ENCODE measurements at places on chromosomes 4 and X.

GRCh38 chrX:10726647-10727046, 106.3 kb upstream of the MID1 start:
- no peak for DNase-seq

DNA sequence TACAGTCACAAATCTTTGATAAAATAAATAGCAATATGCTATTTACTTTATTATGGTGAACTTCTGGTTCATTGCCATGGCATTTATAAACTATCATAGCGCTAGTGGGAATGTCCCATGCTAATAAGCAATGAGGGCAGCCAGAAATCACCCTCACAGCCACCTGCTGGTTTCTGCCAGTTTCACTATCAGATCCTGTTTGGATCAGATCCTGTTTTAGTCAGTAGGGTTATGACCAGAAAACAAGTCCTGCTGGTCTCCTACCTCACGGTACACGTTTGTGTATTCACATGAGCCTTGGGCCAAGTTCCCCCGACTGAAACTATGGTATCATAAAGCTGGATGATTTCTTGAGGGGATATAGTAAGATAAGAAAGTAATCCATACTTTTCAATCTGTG, 17.7 kb downstream of the FOXR2 start:
- no peak for DNase-seq

DNA sequence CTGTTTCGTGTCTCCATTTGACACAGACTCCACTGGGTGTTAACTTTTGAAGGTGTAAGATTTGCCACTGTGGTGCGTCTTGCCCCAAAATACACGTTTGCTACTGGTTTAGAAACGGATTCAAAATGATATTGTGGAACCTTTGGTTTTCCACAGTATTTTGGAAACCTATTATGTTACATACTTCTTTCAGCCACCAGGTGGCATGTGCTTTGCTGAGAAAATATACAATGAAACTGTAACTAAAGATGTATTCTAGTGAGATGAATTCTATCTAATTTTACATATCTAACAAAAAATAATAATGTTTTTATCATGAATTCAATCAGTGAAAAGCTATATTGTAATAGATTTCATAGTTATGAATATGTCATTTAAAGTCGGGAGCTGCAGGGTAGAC, 28.4 kb upstream of the SLITRK4 start:
- DNase-seq: no peak

- no peak for DNase-seq
Measured at GRCh38 chr4:124980276-124980752, 267.8 kb upstream of the ANKRD50 start.

DNA sequence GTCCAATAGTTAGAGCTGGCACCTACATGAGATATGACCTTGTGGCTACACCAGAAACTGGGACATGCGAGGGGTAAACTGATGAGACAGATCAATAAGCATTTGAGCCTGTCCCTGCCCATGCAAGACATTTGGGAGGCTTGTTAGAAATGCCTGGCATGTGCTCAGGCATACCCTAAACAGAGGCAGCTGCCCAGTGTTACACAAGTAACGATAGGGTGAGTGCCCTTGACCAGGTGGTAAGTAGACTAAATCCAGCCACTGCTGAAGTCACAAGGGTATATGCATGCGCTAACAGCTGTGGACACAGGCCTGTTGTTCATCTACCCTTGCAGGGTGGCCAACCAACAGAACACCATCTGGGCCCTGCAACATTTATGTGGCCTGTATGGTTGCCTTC, 56.1 kb upstream of the CCDC149 start:
- DNase-seq: no peak

- no peak for DNase-seq
Measured at GRCh38 chr4:17690898-17691297, 76.5 kb downstream of the MED28 start.

- DNase-seq: no peak
Measured at GRCh38 chr4:130296448-130296847, 1200.5 kb downstream of the C4orf33 start.

DNA sequence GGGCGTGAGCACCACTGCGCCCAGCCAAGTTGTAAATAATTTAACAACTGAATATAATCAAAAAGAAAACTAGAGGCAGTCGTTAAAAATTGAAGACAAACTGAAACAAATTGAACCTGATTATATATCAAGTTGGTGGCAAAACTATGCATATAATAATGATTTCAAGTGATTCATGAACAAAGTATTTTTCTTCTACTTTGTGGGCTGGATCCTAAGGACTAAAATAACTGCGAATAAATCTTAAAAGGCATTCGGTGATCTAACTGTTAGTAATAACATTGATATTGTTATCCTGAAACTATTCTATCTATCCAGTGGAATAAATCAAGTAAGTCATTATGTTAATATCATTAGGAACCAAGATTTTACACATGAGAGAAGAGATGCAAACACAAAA, 21.2 kb upstream of the USP9X start:
- DNase-seq: no peak

DNA sequence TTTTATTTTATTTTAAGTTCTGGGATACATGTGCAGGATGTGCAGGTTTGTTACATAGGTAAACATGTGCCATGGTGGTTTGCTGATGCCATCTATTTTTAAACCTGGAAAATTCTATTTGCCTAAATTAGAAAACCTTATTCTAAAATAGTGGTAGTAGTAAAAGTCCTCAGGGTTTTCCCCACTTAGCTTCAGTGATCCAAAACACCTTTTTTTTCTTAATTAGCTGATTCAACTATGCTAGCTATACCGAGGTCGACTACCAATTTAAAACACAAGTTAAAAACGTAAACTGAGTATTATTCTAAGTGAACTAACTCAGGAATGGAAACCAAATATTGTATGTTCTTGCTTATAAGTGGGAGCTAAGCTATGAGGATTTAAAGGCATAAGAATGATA, 70.0 kb upstream of the IL13RA1 start:
- no peak for DNase-seq

DNA sequence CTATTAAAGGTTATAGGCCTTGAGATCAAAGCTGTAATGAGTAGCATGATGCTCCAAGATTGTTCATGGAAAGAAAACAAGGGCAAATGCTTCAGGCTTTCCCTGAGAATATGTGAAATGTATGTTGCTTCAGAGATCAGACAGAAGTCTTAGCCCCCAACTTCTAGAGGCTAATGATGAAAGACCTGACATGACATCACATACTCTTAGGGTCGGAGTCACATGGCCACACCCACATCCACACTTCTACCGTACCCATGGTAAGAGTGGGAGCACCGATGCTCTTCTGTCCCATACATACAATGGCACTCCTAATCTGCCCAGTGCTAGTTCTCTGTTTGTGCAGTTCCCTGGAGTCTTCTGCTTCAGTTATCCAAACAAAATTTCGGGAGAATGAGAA, 111.9 kb upstream of the ACSL4 start:
- DNase-seq: no peak

DNA sequence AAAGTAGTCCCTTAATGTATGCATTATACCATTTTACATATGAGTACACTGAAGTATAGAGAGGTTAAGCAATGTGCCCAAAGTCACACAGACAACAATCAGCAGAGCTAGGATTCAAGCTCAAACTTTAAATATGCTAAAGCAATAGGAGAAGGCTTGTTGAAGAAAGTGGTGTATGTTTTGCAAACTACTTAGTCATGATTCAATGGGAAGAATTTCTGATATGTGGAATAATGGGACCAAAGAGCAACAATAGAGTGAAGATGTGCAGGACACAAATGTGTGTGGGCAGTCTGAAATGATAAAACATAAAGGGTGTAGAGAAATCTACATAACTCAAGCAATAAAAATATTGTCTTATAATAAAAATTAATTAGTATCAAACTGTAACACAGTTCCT, 109.0 kb upstream of the ARSJ start:
- DNase-seq: no peak

DNA sequence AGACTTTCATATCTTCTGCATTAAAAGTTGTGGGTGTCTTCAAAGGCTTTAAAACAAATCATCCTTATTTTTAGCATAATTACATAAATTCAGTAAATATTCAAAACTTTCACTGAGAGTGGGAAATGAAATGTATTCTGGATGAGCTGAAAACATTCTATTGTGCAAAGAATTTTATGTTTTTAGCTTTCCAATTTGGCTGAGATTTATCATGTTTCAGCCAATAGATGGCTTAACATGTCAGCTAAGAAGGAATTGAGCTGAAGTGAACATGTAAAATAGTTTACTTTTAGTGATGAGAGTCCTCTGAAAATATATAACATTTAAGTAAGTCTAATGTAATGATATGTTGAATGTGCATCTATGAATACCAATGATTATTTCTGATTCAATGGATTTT, 213.5 kb upstream of the GIMD1 start:
- no peak for DNase-seq

DNA sequence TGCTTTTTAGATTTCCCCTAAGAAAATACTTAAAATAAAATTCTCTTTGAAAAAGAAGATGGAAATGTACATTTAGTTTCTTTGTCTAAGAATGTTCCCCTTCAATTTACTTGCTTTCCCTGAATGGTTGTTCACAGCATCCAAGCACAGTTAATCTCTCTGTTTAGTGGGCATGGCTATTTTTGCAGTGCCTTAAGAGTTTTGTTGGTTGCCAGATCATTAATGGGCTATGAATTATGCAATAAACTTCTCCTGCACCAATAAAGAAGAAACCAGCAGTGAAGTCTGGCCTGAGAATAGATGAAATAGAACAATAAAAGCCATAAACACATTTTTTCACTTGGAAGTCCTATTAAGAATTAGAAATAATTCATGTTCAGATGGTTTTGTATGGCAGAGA, 980.4 kb upstream of the IGFBP7 start:
- DNase-seq: no peak

- DNase-seq: no peak
Measured at GRCh38 chr4:66275411-66276038, 605.2 kb upstream of the EPHA5 start.

GRCh38 chr4:53012738-53013137, 150.6 kb downstream of the RASL11B start:
- DNase-seq: no peak

GRCh38 chr4:185600801-185601434, 65.6 kb upstream of the PDLIM3 start:
- no peak for DNase-seq

GRCh38 chrX:13279279-13280018, 40.4 kb downstream of the ATXN3L start:
- DNase-seq: no peak

DNA sequence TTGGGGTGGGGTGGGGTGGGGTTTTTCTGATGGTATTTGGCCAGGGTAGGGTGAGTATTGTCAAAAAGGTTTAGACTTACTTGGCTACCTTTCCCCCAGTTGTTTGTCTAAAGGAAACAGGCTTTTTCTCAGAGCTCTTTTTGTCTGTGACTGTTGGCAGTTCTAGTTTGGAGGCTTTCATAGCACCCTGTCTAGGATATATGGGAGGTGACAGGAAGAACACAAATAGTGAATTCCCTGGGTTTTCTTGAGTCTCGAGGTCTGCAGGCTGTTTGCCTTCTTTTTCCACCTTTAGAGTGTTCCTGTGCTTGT, 13.5 kb downstream of the RPS6KA3 start:
- DNase-seq: no peak

- no peak for DNase-seq
Measured at GRCh38 chr4:170979736-170980135, 833.5 kb upstream of the GALNTL6 start.

GRCh38 chr4:2489081-2489805, 20.3 kb downstream of the RNF4 start:
- DNase-seq: no peak

- no peak for DNase-seq
Measured at GRCh38 chr4:150327262-150327780, 249.1 kb downstream of the DCLK2 start.

- DNase-seq: no peak
Measured at GRCh38 chr4:35124106-35124505, 1120.2 kb downstream of the ARAP2 start.

DNA sequence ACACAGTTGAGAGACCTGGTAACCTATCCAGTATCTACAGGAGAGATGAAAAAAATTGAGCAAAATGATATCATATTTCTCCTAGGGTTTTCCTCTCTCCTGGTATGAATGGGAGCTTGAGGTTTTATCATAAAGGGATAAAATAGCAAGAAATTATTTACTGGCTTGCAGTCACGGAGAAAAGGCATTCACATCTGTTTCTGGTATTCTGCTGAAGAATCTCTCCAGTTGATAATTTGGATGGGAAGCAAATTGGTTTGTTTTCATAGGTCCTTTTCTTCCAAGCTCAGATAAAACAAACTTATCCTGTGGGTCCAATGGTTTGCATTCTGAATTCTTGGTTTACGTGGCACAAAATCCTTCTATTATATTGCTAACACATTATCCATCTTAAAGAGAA, 83.1 kb upstream of the GYPA start:
- no peak for DNase-seq

GRCh38 chr4:182916483-182917181, 554 bp downstream of the DCTD start:
- DNase-seq: peak; percentile 14

- no peak for DNase-seq
Measured at GRCh38 chrX:13022926-13023325, 21.5 kb downstream of the FAM9C start.

DNA sequence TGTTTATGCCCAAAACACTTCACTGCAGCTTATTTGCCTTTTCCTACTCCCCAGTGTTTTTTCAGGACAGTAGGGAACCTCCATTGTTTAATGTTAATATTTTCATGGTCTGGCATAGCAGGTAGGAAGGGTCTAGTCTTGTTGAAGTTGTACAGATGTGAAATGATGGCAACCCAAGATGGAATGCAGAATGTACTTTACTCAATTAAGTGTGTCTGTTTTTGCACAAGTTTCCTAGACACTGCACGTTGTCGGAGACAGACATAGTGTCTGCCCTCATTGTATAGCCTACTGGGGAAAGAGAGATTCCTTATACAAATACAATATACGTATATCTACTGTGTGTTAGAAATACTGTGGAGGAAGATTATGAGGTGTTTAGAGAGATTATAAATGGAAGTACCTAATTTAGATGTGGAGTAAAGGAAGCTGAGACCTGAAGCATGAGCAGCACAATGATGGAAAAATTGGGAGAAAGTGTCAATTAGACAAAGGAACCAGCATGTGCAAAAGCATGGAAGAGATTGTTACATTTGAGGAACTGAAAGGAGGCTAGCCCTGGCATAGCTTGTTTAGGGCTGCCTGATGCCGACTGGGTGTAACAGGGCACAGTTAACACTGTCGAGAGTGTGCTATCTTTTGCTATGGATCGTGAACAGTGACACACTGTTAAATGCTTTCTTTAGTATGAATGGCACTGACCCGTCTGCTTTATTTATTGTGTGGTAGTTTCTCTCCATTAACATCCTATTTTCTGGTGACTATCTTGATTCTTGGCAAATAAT, 18.4 kb downstream of the CPEB2 start:
- DNase-seq: no peak

DNA sequence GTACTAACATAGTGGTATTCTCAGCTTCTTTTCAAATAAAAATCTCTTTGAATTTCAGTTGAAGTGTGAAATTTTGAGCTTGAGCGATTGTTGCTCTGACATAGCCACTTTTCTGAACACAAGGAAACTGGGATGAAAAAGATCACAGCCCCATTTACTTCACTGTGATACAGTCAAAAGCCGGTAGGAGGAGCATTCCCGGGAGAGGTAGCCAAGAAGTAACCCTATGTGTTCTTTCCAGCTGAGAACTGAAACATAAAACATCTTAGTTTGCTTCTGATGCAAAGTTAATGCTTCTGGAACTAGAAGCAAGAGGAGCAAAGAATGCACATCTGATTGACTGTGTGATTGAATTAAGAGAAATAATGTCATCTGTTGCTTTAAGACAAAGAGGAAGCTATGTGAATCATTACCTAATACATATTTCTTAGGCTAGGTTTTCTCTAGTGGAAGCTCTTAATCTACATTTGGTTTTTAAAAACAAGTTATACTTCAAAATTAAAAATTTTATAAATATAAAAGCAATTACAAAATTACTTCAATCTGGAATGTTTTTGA, 88.3 kb upstream of the UNC5C start:
- DNase-seq: no peak

Data from activated CD4-positive, alpha-beta T cell treated with anti-CD3 and anti-CD28 coated beads for 1 hour (primary cell).